ENCODE measurements at places on chromosomes 2 and 18.

DNA sequence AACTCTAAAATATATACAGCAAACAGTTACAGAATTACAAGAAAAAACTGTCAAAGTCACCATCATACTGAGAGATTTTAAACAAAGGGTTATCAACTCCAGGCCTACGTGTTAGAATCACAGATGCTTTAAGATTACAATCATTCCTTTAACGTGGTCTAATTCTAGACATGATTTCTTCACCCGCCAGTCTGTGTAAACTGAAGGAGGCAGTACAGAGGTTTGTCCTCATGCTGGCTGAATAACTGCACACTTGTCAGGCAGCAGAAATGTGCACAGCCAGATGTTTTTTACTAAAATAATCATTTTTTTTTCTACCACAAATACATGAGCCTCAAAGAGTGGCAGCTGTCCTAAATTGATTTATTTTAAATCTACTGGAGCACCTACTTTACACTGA lies 15.5 kb upstream of the NEURL3 start:
- DNase-seq: no peak

- DNase-seq: peak; percentile 25
These were observed 31.8 kb downstream of the TDRD15 start for GRCh38 chr2:21155365-21156136.

GRCh38 chr2:222837643-222838056 lies 23.2 kb upstream of the ACSL3 start:
- peak; percentile 91 for DNase-seq

- DNase-seq: no peak
These were observed 67.0 kb downstream of the TTC21B start for GRCh38 chr2:165886487-165887146.

- no peak for DNase-seq
These were observed 90.3 kb upstream of the ST3GAL5 start for GRCh38 chr2:85978883-85979780.

DNA sequence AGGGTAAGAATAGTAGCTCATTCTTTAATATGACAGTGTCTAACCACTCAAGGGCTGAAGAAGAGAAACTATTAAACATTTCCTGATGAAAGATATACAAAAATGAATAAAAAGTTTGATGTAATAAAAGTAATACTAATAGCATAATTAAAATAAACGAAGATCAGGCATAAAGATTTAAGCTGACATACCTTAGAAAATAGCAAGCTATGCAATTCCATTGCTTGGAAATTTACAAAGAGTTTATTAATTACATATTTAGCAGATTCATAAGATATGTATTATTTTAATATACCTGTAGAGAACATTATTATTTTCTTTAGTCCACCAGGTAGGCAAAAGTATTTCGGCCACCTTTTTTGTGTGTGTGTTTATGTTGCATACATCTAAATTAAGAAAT lies 229.4 kb downstream of the GCA start:
- DNase-seq: no peak

GRCh38 chr2:124320051-124320688 lies 295.1 kb downstream of the CNTNAP5 start:
- DNase-seq: no peak

DNA sequence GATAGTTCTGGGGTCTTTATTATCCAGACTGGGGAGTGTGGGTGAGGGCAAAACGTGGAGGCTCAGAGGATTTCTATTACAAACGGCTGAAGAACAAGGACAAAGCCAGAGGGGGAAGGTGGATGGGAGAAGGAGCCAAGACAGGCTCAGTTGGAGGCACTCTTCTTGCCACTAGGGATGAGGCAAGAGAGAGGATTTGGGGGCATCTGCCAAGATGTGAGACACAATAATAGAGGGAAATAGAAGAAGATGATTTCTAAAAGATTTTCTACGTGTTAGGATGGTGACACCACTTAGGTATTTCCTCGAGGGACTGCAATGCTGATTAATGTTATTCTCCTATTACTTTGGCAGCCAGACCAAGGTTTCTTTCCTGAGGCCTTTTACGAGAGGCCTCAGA lies 71.8 kb downstream of the APOB start:
- no peak for DNase-seq

- no peak for DNase-seq
These were observed 7.7 kb downstream of the APLF start for GRCh38 chr2:68475110-68475509.

DNA sequence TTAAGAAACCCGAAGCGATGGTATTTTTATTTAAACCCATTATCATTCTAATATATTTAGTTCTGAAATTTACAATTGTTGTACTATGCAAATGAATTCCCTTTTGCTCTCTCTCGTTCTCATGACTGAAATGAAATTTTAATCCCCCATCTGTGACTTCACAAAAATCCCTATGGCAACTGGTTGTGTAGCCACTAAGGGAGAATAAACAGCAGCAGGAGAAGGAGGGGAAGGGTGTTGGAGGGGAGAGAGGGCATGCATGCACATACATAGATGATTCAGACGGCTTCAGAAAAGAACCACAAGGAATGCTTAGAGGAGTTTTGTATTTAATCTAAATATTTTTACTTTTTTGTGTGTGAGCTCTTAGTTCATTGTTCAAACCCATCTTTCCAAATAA lies 36.8 kb downstream of the CPS1 start:
- DNase-seq: peak; percentile 27

DNA sequence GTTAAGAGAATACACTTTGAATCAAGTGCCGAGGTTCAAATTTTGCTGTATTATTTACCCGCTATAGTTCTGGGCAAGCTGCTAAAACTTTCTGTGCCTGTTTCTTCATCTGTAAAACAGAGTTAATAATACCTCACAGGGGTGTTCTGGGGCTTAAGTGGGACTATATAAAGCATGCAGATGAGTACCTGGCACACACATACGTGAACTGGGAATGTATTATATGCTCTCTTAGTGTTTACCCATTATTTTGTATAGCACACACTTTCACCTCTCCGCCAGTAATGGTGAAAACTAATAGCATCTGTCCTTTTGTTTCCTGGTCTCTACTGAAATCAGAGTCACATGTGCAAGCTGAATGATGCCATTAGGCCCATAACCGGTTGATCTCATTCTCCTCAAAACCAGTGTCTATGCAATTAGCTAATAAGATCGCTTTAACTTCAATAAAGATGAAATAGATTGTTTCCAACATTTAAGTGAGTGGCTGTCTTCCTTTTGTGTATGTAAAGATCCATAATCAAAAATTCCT lies 3.8 kb upstream of the CDKL4 start:
- no peak for DNase-seq

DNA sequence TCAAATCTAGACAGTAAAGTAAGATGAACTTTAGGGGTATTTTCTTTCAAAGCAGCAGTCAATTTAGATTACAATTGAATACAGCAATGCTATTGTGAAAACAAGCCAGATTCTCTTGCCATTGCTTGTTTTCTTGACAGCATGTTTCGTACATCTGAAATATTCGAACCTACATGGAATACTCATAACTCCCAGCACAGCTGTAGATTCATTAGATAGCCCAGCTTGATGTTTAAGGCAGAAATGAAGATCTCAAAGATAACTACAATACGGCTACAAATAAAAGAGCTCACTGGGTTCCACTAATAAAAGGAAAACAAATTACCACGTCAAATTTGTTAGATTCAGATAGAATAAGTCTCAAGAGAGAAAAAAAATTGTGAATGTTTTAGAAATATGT lies 208.8 kb downstream of the WDPCP start:
- no peak for DNase-seq

GRCh38 chr2:48781366-48781765 lies 25.8 kb upstream of the LHCGR start:
- no peak for DNase-seq

DNA sequence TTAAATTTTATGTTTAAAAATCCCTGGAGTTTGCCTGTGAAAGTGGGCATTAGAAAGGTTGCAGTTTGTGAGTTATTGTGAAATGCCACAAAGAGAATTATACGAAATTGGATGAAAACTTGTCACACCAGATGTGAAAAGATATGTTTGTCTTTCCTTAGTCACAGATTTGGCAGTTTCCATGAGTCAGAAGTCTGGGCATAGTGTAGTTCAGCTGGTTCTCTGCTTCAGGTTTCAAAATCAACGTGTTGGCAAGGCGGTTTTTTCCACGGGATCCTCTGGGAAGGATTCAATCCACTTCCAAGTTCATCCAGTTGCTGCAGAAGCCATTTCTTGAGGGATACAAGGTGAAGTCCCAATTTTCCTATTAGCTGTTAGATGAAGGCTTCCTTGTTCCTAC lies 658.0 kb upstream of the CDH2 start:
- DNase-seq: peak; percentile 19

DNA sequence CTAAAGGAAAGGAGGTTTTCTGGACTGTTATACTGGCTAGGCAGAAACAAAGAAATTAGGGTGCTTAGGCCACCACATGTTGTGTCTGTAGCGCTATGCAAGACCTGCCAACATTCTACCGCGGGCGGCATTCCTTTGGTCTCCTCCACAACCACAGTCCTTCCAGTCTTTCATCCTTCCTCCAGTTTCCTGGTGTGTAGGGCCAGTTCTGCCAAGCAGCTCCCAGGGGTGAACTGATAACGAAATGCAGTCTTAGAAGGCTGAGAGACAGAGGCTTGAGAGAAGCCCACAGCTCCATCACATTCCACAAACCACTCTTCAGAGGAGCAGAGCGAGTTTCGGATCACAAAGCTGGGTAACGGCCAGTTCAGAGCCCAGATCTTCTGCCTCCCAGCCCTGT lies 19.5 kb upstream of the CXXC1 start:
- peak; percentile 31 for DNase-seq

- no peak for DNase-seq
These were observed 118.9 kb upstream of the TANK start for GRCh38 chr2:161041356-161041755.

- DNase-seq: no peak
These were observed 449.6 kb downstream of the SPAG16 start for GRCh38 chr2:213733893-213734292.

DNA sequence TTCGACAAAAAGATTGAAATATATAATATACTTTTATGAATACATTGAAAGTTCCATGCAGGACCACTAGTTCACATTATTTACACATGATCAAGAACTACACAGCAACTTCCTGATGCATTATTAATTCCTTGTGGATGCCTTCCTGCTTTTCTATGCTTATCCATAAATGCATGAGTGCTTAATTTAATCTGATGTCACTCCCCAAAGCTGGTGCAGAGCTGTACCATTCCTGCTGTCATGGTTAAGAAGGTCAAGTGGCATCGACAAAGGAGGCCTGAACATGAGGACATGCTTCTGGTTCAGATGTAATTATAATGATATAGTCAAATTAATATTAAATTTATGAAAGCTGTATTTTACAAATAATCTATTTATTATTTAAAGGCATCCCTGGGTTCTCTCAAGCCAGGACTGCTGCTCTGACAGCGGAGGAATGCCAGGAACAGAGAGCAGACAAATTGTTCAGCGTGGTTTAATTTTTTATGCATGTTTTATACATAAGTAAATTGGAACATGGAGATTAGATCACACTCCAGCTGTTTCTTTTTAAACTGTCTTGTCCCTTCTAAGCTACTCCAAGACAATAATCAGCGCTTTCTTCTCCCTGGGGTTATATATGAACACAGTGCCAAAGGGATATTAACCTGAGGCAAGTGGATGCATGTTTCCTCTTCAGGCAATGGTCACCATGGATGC lies 307.3 kb upstream of the CNTNAP5 start:
- DNase-seq: no peak

GRCh38 chr2:136693966-136694365 lies 71.4 kb upstream of the THSD7B start:
- DNase-seq: no peak

DNA sequence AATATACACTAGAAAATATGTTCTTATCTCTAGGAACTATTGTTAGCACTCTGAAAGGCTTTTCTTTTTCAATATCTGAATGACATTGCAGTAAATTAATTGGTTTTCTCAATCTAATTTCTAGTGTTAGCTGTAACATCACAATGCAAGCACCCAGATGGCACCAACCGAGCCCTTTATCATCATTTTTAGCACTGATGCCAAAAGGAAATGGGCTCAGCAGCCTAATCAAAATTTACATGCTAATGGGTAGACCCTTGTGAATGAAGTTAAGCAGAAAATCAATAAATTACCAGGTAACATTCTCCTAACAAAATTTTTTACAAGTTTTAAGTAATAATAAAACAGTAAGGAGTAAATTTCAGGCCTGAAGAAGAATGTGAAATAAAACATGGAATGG lies 53.5 kb upstream of the PGAP1 start:
- no peak for DNase-seq

GRCh38 chr2:96138179-96139145 lies at the start of gene ASTL:
TSS of gene ASTL (minus strand) at chr2:96138502. CDS start at chr2:96138436, 66 bp downstream.
- DNase-seq: peak; percentile 10

DNA sequence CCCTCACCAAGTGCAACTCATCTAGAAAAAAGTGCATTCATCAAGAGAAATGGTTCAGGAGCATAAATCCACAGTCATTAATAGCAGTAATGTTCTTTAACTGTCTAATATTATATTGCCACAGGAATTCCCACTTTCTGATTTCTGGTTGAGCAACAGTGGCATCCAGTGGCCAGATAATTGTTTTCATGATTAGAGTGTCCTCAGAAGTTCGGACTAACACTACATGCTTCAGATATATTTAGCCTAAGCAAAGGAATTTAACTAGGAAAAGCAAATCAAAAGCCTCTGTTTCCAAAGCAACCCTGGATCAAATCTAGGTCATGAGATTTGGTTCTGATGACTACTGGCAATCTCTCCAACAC lies 9.8 kb upstream of the ERBB4 start:
- peak; percentile 59 for DNase-seq

DNA sequence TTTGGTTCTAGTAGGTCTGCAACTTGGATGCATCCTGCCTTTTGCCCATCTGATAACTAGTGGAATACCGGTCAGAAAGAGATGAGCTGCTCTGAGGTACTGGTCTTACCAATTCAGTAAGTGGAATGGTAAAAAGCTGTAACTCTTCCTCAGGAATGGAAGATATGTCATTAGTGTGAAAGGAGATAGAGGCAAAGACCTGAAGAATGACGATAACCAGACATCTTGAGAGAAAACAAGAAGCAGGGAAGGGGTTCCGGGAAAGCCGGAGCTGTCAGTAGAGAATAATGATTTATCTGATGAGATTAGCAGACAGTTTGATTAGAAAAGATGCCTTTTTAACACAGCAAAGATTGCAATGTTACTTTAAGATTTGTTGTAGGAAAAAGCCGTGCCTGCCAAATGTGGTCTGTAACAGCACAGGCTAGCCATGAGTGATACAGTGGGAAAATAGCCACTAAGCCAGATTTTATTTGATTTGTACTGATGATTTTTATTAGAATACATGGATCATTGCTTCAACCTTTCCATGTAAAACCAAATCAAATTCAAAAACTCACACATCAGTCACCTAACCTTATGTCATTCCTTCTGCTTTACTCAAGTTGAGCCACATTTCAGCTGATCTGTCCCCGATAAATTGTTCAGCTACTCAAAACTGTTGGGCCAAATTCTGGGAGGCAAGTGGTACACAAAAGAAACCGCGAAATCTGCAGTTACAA lies 110.0 kb downstream of the TCF4 start:
- DNase-seq: no peak

Measured in renal cortical epithelial cell (primary cell).